ENCODE measurements at places on chromosomes 3 and 15.
A peak's percentile ranks its signal among the peaks of the same experiment; 100 is the strongest.

DNA sequence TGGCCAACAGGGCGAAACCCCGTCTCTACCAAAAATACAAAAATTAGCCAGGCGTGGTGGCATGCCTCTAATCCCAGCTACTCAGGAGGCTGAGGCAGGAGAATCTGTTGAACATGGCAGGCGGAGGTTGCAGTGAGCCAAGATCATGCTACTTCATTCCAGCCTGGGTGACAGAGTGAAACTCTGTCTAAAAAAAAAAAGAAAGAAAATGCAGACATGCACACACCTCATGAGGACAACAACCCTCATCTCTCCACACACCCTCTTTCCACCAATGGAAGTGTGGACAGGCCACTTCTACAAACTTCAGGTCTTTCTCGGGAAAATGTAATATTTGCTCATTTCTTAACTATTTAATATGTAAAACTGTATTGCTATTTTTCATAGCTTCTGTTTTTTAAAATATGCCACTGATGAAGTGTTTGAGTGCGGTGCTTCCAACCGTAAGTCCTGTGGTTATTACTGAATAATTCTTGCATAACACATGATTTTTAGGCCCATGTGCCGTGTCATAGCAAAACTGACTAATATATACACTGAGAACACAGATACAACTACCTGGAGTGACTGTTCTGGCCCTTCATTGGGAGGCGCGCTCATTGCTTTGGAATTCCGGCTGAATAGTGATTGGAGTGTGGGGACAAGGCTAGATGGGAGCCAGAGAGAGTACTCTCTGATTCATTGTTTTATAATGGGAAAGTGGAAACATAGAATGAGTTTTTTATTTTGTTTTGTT is 23.1 kb downstream of the LRRC31 start:
- DNase-seq, result peak; percentile 72

- no peak for DNase-seq
Measured at GRCh38 chr15:29681166-29681845, 141.0 kb downstream of the TJP1 start.

DNA sequence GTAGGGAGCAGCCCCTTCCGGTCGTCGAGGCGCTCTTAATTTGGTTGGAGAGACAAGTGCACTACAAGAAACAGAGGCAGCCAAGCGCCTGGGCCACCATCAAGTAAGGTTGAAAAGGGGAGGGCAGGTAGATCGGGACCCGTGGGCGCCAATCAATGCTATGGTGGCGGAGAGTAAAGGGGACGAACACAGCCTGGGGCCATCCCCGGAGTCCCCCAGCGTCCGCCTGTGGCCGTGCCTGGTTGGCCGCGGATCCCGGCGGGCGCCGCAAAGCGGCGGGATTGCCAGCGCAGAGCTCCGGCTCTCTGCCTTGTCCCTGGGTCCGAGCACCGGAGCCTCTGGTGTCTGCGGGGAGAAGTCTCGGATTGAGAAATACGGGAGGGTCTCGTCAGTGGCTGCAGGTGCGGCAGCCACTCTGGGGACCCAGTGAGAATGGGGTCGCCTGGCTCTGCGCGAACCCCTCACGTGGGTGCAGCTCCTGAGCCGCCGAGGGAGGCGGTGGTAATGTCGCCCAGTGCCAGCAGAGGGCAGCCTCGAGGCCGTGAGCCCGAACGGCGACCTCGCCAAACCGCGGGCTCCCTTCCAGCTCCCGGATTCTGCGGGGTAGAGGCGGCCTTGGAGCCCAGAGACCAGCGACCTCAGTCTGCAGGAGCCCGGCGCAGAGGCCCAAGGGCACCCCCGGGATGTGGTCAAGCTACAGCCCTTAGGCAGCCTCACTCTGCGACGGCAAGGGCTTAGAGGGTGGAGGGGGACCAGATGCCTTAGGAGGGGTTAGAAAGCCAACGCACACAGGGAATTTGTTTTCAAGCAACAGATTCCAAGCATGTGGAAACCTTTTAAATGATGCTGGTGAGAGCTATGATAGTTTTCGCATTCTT is 10.8 kb downstream of the FOXL2 start:
- peak; percentile 77 for DNase-seq

GRCh38 chr15:68794863-68795262 is 25.8 kb downstream of the ANP32A start:
- peak; percentile 26 for DNase-seq

DNA sequence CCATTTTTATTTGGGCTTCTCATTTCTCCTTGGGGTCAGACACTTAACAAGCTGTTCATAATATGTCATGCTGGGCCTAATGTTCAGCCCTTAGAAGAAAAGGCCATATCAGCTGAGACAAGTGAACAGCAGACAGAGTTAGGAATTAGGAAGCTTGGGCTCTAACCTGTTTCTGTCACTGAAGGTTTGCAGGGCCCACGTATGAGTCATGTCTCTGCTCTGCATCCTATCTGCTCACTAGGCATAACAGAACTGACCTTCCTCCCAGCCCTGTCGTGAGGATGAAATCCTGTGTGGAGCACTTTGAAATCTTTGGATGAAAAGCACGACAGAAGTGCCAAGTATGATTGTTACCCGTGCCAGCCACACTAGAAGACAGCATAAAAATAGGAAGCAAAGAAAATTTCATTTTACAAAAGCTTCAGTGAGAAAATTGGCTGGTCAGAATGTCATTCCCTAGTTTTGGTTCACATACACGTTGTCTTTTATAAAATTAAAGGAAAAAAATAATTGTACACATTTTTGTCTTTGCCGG is 26.5 kb upstream of the CD47 start:
- no peak for DNase-seq

DNA sequence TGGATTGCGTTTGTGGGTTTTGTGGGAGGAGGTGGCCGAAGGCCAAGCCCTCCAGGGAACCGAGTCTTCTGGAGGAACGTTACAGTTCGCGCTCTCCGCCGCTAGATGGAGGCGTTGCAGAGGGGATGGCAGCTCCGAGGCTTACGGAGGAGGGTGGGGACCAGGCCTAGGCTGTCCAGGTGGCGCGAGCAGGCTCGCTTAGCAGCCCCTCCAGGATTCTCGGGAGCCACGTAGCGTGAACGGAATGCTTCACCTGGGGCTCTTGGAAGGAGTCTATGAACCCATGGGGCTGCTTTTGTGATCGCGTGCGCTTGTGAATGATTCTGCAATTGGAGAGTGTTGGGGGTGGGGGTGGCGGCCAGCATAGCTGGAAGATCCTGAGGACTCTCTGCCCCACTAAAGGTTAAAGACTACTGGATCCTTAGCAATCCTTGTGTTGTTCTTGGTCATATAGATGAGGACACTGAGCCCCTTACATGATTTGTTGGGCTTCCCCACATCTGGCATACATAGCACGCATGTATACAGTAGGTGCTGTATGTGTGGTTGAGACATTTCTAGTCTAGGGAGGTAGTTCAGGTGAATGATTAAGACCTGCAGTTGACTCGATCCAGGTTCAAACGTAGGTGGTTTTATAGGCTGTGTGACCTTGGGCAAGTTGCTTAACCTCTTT is 25.7 kb downstream of the FAM3D start:
- DNase-seq, result peak; percentile 65

DNA sequence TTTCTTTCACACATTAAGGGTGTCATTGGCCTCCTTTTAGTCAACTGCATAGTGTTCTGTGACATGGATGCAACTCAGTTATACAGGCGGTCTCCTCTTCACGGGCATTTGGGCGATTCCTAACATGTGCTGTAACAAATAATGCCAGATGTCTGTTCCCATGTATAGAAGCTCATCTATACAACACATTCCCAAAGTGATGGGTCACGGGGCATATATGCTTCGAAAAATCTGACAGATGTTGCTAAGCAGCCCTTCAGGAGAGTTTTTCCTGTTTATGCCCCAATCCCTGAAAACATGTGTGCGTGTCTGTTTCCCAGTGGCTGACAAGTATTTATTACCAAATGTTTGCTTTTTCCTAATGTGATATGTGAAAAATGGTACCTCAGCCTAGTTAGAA is 25.8 kb downstream of the LRRK1 start:
- no peak for DNase-seq

GRCh38 chr15:85967553-85967952 is 112.1 kb upstream of the AGBL1 start:
- no peak for DNase-seq

DNA sequence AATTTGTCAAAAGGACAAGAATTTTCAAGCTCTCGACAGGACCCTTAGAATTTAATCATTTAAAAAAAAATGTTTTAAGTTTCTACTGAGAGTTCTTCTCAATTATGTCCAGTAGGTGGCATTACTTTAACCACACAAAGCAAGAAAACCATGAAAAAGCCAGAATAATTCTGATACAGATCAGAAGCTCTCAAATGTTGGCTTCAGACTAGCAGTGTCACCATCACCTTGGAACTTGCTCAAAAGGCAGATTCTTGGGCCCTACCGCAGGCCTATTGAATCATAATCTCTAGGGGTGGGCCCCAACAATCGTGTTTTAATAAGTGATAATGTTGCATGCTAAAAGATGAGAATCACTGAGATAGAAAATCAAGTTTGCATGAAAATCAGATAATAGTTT is 99.5 kb upstream of the KCNMB2 start:
- peak; percentile 9 for DNase-seq

DNA sequence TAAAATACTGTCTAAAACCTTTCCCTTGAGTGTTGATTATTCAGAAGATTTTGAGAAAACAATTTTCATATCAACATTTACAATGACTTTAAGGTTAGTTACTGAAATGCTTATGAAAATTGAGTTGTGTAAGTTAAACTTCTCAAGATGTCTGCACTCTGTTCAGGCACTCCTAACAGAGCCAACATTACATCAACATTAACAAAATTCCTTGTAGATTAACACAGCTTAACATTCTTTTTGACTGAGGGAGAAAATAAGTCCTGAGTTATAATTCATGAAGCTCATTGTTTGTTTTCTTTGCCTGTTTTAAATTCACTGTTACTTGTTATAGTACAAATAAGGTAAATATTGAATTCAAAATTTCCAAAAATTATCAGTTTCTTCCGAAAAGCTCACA is 9.0 kb downstream of the ACKR4 start:
- DNase-seq, result no peak

- DNase-seq, result no peak
Measured at GRCh38 chr3:31744913-31745312, 212.2 kb downstream of the STT3B start.

DNA sequence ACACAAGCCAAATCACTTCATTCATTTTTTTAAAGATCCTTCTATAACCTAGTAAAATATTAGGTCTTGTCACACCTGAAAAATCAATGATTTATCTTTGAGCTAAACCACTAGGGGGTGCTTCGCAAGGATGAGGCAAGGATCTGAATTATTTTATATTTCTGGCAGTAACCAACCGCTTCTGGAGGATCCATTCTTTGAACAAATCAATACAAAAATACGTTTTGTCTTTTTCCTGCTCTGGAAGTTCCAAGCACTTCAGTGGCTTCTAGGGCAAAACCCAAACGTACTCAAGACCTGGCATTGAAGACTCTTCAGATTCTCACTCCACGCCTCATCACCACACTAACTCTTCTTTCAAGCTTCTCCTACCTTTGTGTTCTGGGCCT is 486 bp downstream of the LSG1 start:
- no peak for DNase-seq

DNA sequence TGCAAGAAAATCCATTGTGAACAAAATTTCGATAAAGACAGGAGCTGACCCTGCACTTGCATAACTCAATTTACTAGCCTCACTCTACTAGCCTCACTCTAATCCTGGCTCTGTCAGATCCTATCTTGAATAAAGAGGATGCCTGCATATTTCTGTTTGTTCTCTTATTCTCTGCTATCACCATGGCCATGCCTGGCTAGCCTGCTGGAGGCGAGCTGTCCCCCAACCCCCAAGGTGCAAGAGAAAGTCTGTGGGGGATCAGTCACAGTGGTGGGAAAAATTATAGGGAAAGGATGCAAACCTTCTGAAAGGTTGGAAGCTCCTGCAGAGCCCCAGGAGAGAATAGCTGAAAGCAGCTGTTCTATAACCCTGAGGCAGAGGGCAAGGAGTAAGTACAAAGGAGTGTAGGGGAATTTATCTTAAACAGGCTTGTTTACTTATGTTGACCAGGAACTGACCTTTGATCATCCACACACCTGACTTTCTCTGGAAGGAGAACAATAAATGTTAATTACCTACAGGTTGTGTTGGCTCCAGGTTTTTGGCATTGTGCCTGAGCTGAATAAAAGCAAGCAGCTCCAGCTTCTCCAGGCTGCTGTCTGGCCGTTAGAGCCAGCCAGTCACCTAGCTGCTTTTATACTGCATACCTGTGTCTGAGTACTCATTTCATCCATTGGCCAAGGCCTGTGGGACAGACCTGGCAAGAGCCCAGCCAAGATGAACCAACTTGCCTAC is 137.7 kb upstream of the RASGRP1 start:
- DNase-seq, result no peak

GRCh38 chr3:127706312-127706711 is 33.6 kb downstream of the ABTB1 start:
- no peak for DNase-seq

DNA sequence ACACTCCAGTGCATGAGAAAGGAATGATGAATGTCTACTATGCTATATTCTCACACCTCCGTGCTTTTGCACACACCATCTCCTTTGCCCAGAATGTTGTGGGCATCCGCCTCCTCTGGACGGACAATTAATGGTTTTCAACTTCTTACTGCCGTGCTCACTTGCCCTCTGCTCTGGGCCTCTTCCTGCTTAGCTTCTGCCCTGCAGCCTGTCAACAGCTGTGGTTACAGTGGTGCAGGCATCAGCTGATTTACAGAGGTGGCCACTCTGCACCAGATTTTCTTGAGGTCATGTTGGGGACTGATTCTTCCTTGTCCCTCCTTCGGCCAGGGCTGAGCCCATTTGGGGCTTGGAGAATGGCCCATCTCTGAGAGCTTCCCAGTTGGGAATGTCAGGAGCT is 56.5 kb upstream of the TMEM115 start:
- DNase-seq, result no peak

GRCh38 chr15:52509500-52510245 is 19.0 kb downstream of the MYO5A start:
- DNase-seq, result no peak

GRCh38 chr3:52401021-52401420 is 43.9 kb downstream of the SEMA3G start:
- DNase-seq, result no peak

DNA sequence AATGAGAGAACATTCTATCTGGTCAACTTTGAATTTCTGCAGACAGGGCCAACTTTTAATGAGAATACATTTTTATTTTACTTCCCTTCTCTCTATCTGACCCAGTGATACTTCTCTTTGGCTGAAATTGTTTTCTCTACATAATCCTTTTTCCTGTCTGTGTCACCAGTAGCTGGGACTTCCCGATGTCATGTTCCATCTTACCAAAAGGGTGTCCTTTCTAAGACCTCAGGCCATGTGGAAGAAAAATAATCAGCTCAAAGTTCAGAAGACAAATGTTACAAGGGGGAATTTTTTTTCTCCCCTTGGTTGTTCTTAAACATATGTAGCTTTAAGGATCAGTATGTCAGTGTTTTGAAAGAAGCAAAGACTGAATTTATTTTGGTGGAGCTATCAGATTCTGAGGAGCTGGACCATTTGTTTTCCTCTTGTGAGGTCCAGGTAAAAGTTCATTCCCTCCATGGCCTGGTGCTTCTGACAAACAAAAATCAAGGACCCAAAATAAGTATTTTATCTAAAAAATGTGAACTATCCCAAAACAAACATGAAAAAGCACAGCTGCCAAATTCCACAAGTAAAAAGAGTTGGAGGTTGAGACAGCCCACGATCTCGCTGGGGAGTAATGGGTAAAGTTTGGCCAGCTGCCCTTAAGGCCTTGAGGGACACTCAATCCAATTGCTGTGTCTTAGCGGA is 859.4 kb upstream of the NR2F2 start:
- DNase-seq, result no peak

- DNase-seq, result no peak
Measured at GRCh38 chr15:70159713-70160009, 61.9 kb upstream of the TLE3 start.
